ENCODE measurements at places on chromosomes 5 and 9. TPM values are rescaled to one million over a fixed set of nuclear protein-coding genes. Genes with fewer than 3 reads are reported as not detected.

GPBP1 gene
- 29.2 TPM for polyA plus RNA-seq

IRX1 gene
- 2.6 TPM for polyA plus RNA-seq

GNA14 gene
- 6.3 TPM for polyA plus RNA-seq

FYB1 gene
- not detected for polyA plus RNA-seq

PCDHGA5 gene
- 1.1 TPM for polyA plus RNA-seq

CACNA1B gene
- polyA plus RNA-seq = 1.5 TPM

EMB gene
- polyA plus RNA-seq = 13.6 TPM

TSTD2 gene
- 15.6 TPM for polyA plus RNA-seq

SPATA31E1 gene
- 0.05 TPM for polyA plus RNA-seq

NR4A3 gene
- polyA plus RNA-seq = 0.05 TPM

GLRA1 gene
- polyA plus RNA-seq = not detected

DELE1 gene
- polyA plus RNA-seq = 114 TPM

HINT2 gene
- polyA plus RNA-seq = 62.1 TPM

C8G gene
- polyA plus RNA-seq = 0.62 TPM

COL5A1 gene
- polyA plus RNA-seq = 3.8 TPM

PCA3 gene
- polyA plus RNA-seq = not detected

PCSK1 gene
- 0.97 TPM for polyA plus RNA-seq

EDIL3 gene
- 9.3 TPM for polyA plus RNA-seq

CDKN2AIPNL gene
- polyA plus RNA-seq = 40.0 TPM

ZNG1C gene
- polyA plus RNA-seq = 12.9 TPM

STK32A gene
- polyA plus RNA-seq = 0.52 TPM

IRX2 gene
- 23.4 TPM for polyA plus RNA-seq

TAF7 gene
- 29.8 TPM for polyA plus RNA-seq

NME5 gene
- polyA plus RNA-seq = 0.48 TPM

NSG2 gene
- 0.56 TPM for polyA plus RNA-seq

PCDHGB3 gene
- polyA plus RNA-seq = 1.9 TPM
